ENCODE measurements at places on chromosomes 4 and X. TPM values are rescaled to one million over a fixed set of nuclear protein-coding genes. Genes with fewer than 3 reads are reported as not detected.
A peak's percentile ranks its signal among the peaks of the same experiment; 100 is the strongest.

The RAB9B gene
- 2.2 TPM for total RNA-seq

DNA sequence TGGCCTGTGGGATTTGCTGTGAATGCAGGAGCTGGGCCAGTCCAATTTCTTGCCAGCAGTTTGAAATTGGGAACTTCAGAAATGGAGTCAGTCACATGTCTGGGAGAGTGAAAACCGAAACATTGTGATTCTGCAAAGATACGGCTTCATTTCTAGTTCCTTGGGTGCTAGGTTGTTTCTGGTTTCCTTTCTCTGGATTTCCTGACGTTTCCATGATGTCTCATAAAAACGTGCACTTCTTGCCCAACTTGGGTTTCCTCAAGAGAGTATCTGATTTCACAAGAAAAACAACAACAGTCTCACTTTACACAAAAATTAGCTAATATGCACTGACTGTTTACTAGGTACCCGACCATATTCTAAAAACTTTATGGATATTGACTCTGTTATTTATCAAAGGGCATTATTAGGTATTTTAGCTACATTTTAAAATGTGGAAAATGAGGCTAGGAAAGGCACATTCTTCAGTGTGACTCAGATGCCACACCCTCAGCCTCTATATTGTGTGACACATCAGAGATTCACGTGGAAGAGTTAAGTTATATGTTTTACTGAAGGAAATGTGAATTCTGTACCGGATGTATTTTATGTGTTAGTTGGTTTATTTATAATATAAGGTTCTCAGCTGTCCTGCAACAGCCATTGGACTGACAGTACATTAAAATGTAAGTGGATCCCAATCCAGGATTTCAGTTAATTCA lies 225.0 kb upstream of the PUDP start:
- H3K36me3 ChIP-seq: no peaks in the 10 kb centered on the region
- no peak overlapping the region for H3K4me3 ChIP-seq
- DNase-seq: no peak
- no peak overlapping the region for H3K27ac ChIP-seq
- no peaks in the 10 kb centered on the region for H3K27me3 ChIP-seq
- H3K4me1 ChIP-seq: no peaks in the 10 kb centered on the region

The BTC gene
- total RNA-seq: 0.81 TPM

DNA sequence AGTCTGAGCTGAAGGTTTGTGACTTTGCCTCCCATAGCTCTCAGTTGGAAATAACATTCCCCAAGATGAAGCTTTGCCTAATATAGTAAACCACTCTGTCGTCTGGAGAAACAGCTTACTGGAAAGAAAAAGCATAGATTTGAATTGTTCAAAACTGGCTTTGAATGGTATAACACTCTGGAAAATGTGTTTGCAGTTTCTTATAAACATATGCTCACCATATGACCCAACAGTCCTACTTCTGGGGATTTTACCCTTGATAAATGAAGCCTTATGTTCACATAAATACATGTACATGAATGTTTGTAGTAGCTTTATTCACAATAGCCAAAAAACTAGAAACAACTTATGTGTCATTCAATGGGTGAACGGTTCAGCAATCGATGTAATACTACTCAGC lies 10.2 kb downstream of the VEGFD start:
- H3K27ac ChIP-seq: no peak overlapping the region
- DNase-seq: no peak
- no peaks in the 10 kb centered on the region for H3K4me1 ChIP-seq
- H3K4me3 ChIP-seq: no peak overlapping the region
- no peaks in the 10 kb centered on the region for H3K27me3 ChIP-seq

The TMEM255A gene
- total RNA-seq: 3.5 TPM

The IL13RA2 gene
- not detected for total RNA-seq

DNA sequence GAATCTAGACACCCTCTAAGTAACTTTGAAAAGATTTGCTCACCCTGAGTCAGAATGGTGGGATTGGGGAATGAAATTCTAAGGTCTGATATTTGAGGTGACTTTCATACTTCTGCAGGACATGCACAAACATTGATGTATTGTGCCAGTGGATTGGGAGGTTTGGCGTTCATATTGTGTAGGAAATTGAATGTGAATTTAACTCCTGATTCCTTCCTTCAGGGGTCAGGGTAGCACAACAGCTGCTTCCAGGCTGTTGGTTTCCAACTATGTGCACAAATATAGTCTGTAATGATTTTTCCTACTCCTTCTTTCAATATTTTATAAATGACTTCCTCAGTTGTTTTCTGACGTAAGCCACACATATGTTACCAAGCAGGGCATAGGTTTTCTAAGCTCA lies 3.1 kb downstream of the IL1RAPL1 start:
- H3K36me3 ChIP-seq: no peaks in the 10 kb centered on the region
- DNase-seq: peak; percentile 23
- no peak overlapping the region for H3K27ac ChIP-seq
- H3K4me1 ChIP-seq: peaks cover 43% of the 10 kb centered on the region

GRCh38 chrX:40996886-40997530 lies 88.2 kb upstream of the USP9X start:
- no peak overlapping the region for H3K27ac ChIP-seq
- peak overlapping the region; percentile 25 for H3K4me3 ChIP-seq
- no peaks in the 10 kb centered on the region for H3K4me1 ChIP-seq
- H3K27me3 ChIP-seq: no peaks in the 10 kb centered on the region
- DNase-seq: peak; percentile 46

DNA sequence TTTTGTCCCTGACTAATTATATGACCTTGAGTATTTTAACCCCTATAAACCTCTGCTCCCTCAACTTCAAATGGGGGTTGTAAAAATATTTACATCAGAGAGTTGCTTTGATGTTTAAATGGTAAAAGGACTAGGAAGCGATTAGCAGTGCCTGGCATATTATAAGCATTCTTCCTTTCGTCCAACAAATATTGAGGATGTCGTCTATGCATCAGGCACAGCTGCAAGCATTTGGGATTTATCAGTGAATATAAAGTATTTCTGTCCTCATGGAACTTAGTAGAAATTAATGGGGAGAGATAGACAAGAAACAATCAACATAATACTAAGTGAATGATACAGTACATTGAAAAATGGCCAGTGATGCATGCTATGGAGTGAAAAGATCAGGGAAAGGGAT lies 115.5 kb upstream of the EDNRA start:
- no peaks in the 10 kb centered on the region for H3K4me1 ChIP-seq
- H3K27ac ChIP-seq: no peak overlapping the region
- H3K4me3 ChIP-seq: no peak overlapping the region
- no peaks in the 10 kb centered on the region for H3K27me3 ChIP-seq

GRCh38 chrX:10397349-10397748 lies 223.0 kb downstream of the MID1 start:
- no peaks in the 10 kb centered on the region for H3K4me1 ChIP-seq
- no peaks in the 10 kb centered on the region for H3K36me3 ChIP-seq
- no peak overlapping the region for H3K4me3 ChIP-seq
- no peaks in the 10 kb centered on the region for H3K27me3 ChIP-seq

The CRLF2 gene
- total RNA-seq: not detected

- no peaks in the 10 kb centered on the region for H3K27me3 ChIP-seq
- no peak overlapping the region for H3K27ac ChIP-seq
- H3K36me3 ChIP-seq: no peaks in the 10 kb centered on the region
Measured at GRCh38 chr4:64001229-64001898, 407.9 kb downstream of the TECRL start.

DNA sequence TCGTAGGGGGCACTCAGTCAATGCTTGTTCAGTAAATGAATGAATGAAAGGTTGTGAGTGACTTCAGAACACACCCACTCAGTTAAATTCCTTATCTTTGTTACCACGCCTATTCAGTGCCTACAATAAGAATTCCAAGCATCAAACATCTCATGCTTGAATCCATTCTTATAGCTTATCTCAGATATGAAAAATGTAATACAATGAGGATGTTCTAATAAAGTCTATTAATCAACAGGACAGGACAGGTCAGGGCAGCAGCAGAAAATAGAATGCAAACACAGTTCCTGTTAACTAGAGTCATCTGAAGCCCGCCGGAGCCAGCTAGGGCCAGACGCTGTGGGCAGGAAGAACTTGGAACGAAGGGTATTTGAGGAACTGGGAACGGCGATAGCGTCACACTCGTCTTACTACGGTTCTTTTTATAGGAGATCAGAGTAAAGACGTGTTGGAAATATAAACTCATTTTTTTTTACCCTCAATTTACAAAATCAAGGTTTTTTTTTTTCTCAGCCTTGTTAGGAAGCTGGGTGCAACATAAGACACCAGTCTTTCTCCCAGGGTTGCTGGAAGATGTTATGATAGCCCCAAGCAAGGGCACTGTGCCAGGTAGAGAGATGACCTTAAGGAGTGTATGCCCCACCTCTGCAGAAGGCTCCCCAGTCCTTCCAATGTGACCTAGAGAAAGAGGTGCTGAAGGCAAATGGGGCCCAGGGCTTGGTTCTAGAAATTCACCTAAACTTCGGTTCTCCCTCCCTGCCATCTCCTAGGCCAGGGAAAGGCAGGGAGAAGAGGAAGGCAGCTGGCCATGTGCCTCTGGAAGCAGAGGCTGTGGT lies 48.3 kb downstream of the SEL1L3 start:
- no peaks in the 10 kb centered on the region for H3K36me3 ChIP-seq
- no peak for DNase-seq
- peaks cover 10% of the 10 kb centered on the region for H3K4me1 ChIP-seq
- H3K27me3 ChIP-seq: no peaks in the 10 kb centered on the region
- no peak overlapping the region for H3K27ac ChIP-seq

DNA sequence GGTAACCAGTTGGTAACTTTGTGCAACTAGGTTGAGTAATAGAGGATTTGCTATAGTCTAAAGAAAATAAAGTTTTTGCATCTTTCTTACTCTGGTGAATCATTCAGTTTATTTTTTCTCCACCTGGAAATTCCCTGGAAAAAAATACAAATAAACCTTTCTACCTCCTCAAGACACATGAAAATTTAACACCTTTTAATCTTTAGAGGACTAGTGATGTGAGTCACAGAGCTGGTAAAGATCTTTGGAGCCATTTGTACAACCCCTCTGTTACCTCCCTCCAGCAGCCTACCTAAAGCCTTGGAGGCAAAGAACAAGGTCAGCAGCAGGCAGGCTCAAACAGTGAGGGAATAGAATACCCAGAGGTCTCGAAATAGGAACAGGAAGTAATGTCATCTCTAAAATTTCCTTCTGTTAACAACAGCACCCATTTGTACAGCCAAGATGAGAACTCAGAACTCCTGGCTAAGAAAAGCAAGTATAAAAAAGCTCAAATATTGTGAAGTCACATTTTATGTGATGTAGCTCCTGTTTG lies 10.2 kb upstream of the MAOB start:
- no peaks in the 10 kb centered on the region for H3K27me3 ChIP-seq
- no peaks in the 10 kb centered on the region for H3K36me3 ChIP-seq
- H3K4me3 ChIP-seq: no peak overlapping the region
- no peak overlapping the region for H3K27ac ChIP-seq
- no peak for DNase-seq
- H3K4me1 ChIP-seq: peaks cover 4% of the 10 kb centered on the region

The DUSP9 gene
- 0.21 TPM for total RNA-seq

DNA sequence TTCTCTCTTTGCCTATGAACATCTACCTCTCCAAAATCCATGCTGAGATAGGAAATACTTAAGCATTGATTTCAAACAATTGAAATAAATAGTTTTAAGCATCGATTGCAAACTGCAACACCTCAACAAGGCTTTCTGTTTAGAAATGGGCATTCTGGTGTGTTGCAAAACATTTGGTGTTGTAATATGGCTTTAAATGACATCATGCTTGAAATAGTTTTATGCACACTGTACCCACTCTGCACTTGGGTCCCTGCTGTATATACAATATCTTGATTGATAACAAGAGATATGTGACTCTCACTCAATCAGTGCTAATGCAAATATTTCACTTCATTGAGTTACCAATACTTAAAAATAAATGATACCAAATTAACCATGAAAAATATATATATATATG lies 964.9 kb upstream of the GRIA3 start:
- no peak overlapping the region for H3K4me3 ChIP-seq
- H3K4me1 ChIP-seq: peaks cover 36% of the 10 kb centered on the region
- peaks cover 5% of the 10 kb centered on the region for H3K36me3 ChIP-seq
- peak overlapping the region; percentile 96 for H3K27ac ChIP-seq
- no peak for DNase-seq
- H3K27me3 ChIP-seq: no peaks in the 10 kb centered on the region

The IL9R gene
- not detected for total RNA-seq

The TKTL2 gene
- total RNA-seq: not detected

The RBMX gene
- 1,172 TPM for total RNA-seq

The STARD8 gene
- 0.82 TPM for total RNA-seq

The NCAPG gene
- total RNA-seq: 132 TPM

GRCh38 chrX:42772874-42773273 lies 5.1 kb downstream of the PPP1R2C start:
- no peak for DNase-seq
- no peaks in the 10 kb centered on the region for H3K36me3 ChIP-seq
- no peaks in the 10 kb centered on the region for H3K27me3 ChIP-seq

DNA sequence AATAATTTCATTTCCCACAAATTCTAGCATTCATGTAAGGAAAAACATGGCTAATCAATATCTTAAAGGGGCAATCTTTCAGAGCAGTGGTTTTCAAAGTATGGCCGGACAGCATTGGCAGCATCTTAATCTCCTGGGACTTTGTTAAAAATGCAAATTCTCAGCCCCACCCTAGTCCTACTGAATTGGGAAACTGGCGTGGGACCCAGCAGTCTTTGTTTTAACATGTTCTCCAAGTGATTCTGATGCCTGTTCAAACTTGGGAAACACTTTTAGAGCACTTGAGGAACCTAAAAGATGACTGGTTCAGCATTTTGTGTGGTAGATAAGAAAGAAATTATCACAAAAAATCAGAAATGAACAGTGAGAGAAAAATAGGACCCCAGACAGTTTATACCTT lies 65.7 kb downstream of the ZFX start:
- no peak for DNase-seq
- H3K27me3 ChIP-seq: no peaks in the 10 kb centered on the region
- no peak overlapping the region for H3K4me3 ChIP-seq
- peaks cover 15% of the 10 kb centered on the region for H3K36me3 ChIP-seq
- H3K4me1 ChIP-seq: peaks cover 10% of the 10 kb centered on the region

DNA sequence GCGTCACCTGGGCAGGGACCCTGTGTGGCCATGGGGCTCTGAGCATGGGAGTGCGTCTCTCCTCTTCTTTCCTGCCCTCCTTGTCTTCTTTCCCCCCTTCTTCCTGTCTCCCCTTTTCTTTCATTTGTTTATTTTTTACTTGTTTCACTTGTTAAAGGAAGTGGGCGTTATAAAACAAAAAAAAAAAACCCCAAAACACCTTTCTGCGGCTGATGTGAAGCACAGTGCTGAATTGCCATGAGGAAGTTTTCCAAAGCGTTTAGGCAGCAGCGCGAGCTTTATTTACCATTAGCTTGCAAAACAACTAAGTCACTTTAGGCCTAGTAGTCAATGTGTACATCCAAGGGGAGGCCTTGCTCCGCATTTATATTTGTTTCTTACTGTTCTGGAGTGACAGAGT lies 57.0 kb downstream of the NOP14 start:
- H3K4me1 ChIP-seq: no peaks in the 10 kb centered on the region
- H3K27ac ChIP-seq: no peak overlapping the region
- DNase-seq: no peak
- H3K4me3 ChIP-seq: no peak overlapping the region

The FANCB gene
- total RNA-seq: 17.7 TPM

The PHKA1 gene
- total RNA-seq: 5.1 TPM

- DNase-seq: no peak
- H3K4me1 ChIP-seq: no peaks in the 10 kb centered on the region
- no peaks in the 10 kb centered on the region for H3K36me3 ChIP-seq
- H3K27ac ChIP-seq: no peak overlapping the region
Measured at GRCh38 chr4:137343221-137343620, 189.1 kb downstream of the PCDH18 start.

The RHOH gene
- total RNA-seq: 11.2 TPM

The PPP1R3F gene
- total RNA-seq: 5.6 TPM

GRCh38 chr4:163251204-163251603 lies 81.2 kb downstream of the NPY1R start:
- H3K4me3 ChIP-seq: no peak overlapping the region
- no peaks in the 10 kb centered on the region for H3K27me3 ChIP-seq
- H3K27ac ChIP-seq: no peak overlapping the region
- DNase-seq: peak; percentile 43
- no peaks in the 10 kb centered on the region for H3K4me1 ChIP-seq
- no peaks in the 10 kb centered on the region for H3K36me3 ChIP-seq
